IMR-90 (cell line): ENCODE measurements at places on chromosomes 11 and 22.

DNA sequence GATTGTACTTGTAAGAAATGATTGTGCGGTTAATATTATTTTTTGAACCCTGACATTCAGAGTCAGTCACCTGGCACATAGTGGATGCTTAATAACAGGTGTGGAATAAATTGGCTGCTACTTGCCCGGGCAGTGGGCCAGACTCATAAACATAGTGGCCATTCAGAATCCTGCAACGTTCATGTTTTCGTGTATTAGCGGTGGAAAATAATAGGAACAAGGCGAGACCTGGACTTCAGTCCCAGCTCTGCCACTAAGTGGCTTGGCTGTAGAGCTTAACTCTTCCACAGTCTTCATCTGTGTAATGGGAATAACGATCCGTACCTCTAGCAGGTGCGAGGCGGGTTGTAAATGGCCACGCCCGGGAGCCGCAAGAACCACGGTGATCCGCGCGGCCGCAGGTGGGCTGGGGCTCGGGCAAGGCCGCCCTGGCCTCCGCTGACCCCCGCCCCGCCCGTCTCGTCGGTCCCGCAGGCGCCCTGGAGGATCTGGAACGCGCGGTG lies 761 bp upstream of the TMEM25 start:
- DNase-seq: peak; percentile 5

DNA sequence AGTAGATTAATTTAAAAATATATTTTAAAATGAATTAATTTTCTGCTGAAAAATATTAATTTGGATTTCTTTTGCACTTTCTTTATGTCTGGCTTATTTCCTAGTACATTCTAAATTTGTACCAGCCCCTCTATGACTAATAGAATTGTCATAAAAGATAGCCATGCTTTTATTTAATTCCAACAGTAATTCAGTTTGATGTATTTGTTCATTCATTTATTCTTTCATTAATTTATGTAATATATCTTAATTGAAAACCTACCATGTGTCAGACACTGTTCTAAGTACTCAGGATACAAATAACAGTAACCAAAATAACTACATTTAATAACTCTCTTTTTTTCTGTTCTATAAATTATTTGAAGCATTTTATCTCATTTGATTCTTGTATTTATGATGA lies 264.0 kb upstream of the CCDC179 start:
- DNase-seq: peak; percentile 7

DNA sequence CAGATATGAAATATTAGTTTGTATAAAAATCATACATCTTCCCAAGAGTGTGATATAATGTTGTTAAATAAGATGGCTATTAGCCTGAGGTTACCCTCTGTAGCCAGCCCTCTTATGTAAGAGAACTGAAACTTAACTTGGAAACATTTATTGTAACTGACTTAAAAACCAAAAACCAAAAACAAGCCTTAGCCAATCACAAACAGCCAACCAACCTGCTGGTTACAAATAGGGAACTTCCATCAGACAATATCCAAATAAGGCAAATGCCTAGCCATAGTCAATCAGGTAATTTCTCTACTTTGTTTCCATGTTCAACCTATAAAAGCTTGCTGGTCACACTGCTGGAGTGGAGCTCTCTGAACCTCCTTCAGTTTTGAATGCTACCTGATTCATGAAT lies 14.1 kb downstream of the KBTBD3 start:
- no peak for DNase-seq

DNA sequence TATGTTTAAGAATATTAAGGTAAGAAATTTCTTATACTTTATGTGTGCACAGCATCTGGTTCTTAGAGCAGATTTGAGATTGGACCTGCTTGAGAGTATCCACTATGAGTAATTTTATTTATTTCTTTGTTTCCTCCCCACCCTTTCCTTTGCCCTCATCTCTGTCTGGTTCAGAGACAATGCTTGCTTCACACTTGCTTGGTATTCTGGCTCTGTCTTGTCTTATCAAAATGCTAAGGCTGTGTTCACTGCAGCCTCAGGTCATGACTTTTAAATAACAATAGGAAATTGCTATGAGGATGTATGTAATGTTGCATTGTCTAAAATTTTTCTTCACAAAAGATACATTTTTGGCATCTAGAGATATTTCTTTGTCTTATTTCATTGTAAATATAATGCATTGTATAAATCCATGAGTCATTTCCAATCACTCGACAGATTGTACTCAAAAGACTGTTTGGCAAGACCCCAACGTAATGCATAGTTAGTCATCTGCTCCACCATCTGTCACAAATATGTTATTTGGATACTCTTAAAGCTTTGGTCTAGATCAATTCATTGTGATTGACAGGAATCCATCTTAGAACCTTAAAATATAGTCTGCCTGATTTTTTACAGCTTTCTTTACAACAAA lies 395.7 kb downstream of the AASDHPPT start:
- DNase-seq: peak; percentile 61

GRCh38 chr11:98559961-98560360 lies 460.8 kb upstream of the CNTN5 start:
- no peak for DNase-seq
